Fibroblast of lung (primary cell): ENCODE measurements at places on chromosomes 12 and 14. TPM values are rescaled to one million over a fixed set of nuclear protein-coding genes. Genes with fewer than 3 reads are reported as not detected.

Gene TAS2R13
- 1.0 and 1.7 TPM in 2 replicates for total RNA-seq

Gene PZP
- total RNA-seq: not detected in 2 replicates

Gene MGP
- 2.0 and 38.0 TPM in 2 replicates for total RNA-seq

Gene RFX4
- not detected in 2 replicates for total RNA-seq

Gene SCNN1A
- total RNA-seq: under 0.01 and 0.26 TPM in 2 replicates

Gene MYL2
- total RNA-seq: not detected in 2 replicates

Gene KERA
- not detected in 2 replicates for total RNA-seq

Gene OR4K14
- total RNA-seq: not detected in 2 replicates

Gene INHBE
- 9.2 and 26.4 TPM in 2 replicates for total RNA-seq

Gene SERPINA5
- not detected in 2 replicates for total RNA-seq

Gene WNT5B
- 40.3 and 105 TPM in 2 replicates for total RNA-seq

Gene ASCL4
- not detected in 2 replicates for total RNA-seq

Gene C12orf50
- under 0.01 TPM in 1 of 2 replicates, not detected in the other for total RNA-seq

Gene ALX1
- total RNA-seq: not detected in 2 replicates

Gene KCNC2
- total RNA-seq: not detected in 2 replicates

Gene GPR132
- total RNA-seq: 0.17 and 0.26 TPM in 2 replicates
